ENCODE measurements at places on chromosomes 3 and 15.

DNA sequence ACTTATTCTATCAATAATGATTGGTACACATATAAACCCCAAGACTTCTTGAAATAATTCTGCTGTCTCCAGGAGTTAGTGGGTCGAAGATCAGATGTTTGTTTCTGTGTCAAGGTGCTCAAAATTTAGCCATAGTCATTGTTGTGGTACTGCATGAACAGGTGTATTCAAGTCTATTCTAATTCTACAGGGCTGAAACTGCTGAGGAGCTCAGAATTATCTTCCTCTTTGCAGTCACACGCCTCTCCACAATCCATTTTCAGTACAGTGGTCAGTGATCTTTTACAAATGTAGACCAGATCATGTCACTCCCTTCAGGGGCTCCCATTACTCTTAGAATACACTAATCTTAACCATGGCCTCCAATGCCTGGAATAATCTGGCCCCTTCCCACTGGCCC lies 527.5 kb downstream of the NTRK3 start:
- no peak for DNase-seq

DNA sequence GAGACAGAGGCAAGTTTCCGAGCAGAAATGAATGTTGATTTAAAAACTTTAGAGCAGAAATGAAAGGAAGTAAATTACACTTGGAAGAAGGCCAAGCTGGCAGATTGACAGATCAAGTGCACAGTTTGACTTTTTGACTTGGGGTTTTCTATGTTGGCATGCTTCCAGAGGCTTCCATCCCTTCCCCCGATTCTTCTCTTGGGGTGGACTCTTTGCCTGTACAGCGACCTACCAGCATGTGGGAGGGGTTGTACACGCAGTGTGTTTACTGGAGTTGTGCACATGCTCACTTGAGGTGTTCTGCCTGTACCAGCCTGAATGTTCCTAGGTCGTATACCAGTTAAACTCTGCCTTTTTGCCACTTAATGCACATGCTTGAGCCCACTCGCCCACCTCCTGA lies 701.5 kb upstream of the GBE1 start:
- DNase-seq: no peak

DNA sequence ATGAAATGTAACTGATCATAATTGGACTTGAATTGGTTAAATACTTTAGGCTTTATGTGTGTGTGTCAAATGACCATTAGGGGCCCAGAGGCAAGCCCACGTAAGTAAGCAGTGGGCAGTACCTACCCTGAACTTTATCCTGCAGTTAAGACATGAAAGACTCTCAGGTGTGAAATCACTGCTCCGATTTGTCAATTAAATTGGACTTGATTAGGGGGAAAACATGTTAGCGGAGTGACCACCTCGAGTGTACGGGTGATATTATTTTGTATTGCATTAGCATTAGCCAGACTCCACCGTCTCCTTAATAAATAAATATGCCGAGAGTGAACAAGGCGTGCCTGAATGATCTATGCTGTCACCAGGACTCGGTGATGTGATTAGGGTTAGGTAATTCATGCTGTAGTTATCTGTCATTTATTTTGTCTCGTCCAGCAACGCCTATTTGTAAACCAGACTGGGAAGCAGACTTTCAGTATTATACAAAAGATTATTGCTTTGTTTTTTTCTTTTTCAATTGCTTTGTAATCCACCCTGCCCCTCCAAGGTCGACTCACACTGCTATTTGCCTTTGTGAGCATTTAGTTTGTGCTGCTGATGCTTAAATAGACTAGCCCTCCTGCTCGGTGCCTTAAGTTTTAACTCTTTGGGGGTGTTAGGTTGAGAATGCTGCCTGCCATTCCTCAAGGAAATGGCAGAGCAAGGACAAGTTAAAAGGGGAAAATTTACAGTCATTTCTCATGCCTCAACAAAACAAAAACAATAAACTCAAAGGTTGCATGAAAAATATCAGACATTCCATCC lies 1.8 kb downstream of the RBMS3 start:
- DNase-seq: no peak

DNA sequence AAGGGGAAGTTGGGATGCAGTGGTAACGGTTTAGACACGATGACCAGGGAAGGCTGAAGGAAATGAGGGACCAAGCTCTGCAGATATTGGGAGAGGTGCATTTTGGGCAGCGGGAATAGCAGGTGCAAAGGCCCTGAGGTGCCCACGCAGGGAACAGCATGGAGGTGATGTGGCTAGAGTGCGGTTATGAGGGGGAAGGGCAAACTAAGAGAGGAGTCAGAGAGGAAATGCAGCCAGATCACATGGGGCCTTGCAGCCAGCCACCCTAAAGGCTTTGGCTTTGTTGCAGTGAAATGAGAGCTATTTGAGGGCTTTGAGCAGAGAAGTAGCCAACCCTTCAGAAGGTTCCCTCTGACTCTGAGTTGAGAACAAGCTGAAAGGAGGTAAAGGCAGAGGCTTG lies 2.6 kb downstream of the SPATA12 start:
- no peak for DNase-seq

GRCh38 chr15:87986776-87987175 lies 269.8 kb downstream of the NTRK3 start:
- no peak for DNase-seq

- no peak for DNase-seq
Measured at GRCh38 chr15:85702321-85703101, 92.2 kb downstream of the KLHL25 start.

GRCh38 chr15:91752081-91752785 lies 101.3 kb upstream of the SLCO3A1 start:
- DNase-seq: no peak
